ENCODE measurements at places on chromosomes 11 and 22.
A peak's percentile ranks its signal among the peaks of the same experiment; 100 is the strongest.

- DNase-seq = no peak
Measured at GRCh38 chr11:45525393-45525792, 140.0 kb downstream of the CHST1 start.

GRCh38 chr22:27438271-27438980, 363.1 kb downstream of the MN1 start:
- DNase-seq = no peak

DNA sequence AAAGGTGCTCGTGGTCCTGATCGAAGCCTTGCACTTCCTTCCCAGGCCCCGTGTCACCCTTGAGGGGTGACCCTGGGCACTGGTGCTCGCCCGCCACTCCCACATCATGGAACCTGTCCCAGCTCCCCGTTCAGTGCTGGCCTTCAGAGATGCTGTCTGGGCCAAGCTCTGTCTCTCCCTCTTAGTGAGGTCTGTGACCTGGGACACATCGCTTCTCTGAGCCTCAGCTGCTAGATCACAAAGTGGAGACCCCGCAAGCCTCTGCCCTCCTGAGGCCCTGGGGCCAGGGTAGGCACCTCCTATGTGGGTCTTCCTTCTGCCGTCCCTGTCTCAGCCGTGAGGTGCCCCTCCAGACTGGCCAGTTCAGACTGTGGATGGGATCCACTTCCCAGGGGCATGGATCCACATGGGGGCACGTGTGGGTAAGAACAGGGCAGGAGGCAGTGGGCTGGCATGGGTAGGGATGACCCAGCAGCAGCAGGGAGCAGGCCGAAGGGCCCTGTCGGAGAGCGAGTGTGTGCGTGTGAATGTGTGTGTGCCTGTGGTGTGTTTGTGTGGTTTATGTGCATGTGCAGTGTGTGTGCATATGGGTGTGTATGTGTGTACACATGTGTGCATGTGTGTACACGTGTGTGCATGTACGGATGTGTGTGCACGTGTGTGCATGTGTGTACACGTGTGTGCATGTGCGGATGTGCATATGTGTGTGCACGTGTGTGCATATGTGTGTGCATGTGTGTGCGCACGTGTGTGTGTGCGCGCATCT, 1073.7 kb downstream of the BRD1 start:
- DNase-seq = no peak

GRCh38 chr11:127972816-127973215, 614.5 kb downstream of the ETS1 start:
- no peak for DNase-seq

GRCh38 chr11:96642583-96642982, 252.8 kb downstream of the JRKL start:
- DNase-seq = no peak

DNA sequence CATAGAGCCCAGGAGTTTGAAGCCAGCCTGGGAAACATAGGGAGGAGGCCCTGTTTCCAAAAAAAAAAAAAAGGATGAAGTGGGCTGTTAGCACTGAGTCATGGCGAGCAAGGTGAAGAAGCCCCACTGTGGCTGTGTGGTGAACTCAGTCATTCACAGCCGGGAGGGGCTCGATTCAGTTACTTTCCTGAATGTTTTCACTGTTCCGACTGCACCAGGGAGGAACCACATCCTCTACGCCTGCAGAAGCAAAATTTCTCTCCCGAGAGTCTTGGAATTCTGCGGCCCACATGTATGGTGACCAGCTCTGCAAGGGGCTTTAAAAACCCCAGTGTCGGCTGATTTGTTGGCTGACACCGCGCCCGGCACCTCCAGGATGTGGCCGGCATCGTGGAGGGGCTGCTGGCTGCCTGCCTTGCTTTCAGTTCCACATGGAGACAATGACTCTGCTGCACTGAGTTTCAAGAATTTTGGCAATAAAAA, 27.8 kb upstream of the GRAMD4 start:
- DNase-seq = peak; percentile 31

- no peak for DNase-seq
Measured at GRCh38 chr22:41891407-41891806, 23.5 kb downstream of the SHISA8 start.

DNA sequence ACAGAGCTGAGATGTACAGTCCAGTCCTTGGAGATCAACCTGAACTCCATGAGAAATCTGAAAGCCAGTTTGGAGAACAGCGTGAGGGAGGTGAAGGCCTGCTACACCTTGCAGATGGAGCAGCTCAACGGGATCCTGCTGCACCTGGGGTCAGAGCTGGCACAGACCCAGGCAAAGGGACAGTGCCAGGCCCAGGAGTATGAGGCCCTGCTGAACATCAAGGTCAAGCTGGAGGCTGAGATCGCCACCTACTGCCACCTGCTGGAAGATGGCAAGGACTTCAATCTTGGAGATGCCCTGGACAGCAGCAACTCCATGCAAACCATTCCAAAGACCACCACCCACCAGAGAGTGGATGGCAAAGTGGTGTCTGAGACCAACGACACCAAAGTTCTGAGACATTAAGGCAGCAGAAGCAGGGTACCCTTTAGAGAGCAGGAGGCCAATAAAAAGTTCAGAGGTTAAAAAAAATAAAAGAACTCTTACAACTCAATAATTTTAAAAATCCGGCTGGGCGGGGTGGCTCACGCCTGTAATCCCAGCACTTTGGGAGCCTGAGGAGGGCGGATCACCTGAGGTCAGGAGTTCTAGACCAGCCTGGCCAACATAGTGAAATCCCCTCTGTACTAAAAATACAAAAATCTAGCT, 69.9 kb upstream of the RTL6 start:
- DNase-seq = no peak

Measured in GM04504 (cell line).